Tibial nerve (tissue), 4 donors: ENCODE measurements at places on chromosomes 12 and 14.

DNA sequence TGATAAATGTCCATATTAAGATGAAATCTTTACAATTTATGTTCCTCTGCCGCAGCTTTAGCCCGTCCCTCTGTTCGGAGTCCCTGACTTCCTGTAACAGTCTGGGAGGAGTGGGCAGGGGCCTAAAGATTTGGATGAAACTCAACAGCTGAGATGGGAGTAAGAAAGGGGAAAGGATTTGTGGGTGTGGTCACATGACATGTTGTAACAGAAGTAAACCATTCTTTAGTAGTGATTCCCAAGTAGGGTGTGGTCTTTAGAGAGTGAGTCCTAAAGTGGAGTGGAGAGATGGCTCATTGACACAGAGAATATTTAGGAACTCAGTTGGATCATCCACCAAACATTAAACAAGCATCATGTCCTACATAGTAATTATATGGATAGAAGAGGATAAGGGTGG lies 12.9 kb downstream of the TMEM117 start:
- DNase-seq: no peak

- DNase-seq: no peak
Measured at GRCh38 chr12:91951571-91951970, 194.1 kb downstream of the BTG1 start.

DNA sequence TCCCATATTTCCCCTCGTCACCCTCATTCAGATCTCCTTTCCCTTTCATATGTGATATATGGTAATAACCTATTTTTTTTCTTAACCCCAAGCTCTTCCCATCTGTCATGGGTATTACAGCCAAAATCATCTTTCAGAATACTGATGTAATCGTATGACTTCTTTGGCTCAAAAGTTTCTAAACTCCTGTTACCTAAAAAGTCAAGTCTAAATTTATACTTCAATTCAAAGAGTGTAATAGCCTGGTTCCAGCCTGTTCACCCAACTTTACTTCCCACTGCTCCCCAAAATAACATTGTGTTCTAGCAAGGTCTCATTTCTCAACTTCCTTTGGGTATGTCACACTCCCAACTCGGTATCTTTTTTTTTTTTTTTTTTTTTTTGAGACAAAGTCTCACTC lies 48.5 kb downstream of the TBK1 start:
- DNase-seq: no peak

DNA sequence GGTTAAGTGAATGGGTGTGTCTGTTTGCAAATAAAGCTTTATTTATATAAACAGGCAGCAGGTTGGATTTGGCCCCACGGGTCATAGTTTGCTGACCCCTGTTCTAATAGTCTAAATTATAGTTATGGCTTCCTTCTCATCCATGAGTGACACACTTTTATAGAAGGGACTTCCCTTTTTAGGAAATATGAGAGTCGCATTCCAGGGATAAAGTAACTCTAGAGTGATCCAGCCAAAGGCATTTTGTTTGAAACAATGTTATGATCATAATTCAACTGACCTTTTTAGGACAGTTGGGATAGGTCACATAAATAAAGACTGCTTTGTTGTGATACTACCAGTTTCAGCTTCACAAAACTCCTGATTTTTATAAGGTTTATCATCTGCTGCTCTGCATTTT lies 87.9 kb downstream of the ALX1 start:
- DNase-seq: no peak

DNA sequence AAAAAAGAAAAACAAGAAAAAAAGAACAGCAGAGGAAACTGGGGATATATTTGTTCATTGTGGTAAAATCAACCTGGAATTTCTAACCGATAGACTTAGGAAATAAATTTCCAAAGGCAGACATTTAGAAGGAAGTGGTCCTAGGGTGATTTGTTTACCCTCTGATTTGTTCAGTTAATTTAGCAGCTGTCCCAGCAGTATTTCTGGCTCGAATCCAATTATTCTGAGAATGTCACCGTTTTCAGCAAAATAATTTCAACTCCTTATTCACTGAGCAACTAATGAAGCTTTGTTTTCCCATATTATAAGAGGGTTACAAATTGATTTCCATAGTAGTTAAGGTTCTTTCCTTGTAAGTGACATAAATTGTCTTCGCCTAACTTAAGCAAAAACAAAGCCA lies 285.2 kb upstream of the SYT10 start:
- no peak for DNase-seq

- DNase-seq: no peak
Measured at GRCh38 chr14:43795600-43796228, 711.4 kb downstream of the FSCB start.

GRCh38 chr12:54622463-54623183 lies 12.1 kb downstream of the LACRT start:
- no peak for DNase-seq

GRCh38 chr12:43655586-43655985 lies 103.0 kb downstream of the PUS7L start:
- DNase-seq: no peak

GRCh38 chr12:121009741-121010140 lies 6.5 kb downstream of the C12orf43 start:
- no peak for DNase-seq
